Activated CD8-positive, alpha-beta T cell treated with anti-CD3 and anti-CD28 coated beads for 36 hours (primary cell): ENCODE measurements at places on chromosomes 2 and 18.
A peak's percentile ranks its signal among the peaks of the same experiment; 100 is the strongest.

DNA sequence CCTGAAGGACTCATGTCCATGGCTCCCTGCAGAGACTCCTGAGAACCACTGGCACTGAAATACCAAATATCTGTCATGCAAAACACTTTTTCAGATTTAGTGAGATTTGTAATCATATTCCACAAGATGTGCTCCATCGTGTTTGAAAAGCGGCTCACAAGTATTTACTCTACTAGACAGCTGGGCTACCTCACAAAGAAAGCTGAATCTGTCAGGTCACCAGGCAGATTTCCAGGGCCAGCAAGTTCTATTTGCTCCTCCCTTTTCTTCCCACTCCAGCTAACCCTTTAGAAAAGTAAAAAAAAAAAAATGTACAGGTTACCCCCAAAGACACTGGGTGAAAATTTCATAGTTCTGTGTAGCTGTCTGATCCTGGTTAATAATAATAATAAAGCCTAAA is 22.9 kb downstream of the WIPF1 start:
- no peak for DNase-seq

DNA sequence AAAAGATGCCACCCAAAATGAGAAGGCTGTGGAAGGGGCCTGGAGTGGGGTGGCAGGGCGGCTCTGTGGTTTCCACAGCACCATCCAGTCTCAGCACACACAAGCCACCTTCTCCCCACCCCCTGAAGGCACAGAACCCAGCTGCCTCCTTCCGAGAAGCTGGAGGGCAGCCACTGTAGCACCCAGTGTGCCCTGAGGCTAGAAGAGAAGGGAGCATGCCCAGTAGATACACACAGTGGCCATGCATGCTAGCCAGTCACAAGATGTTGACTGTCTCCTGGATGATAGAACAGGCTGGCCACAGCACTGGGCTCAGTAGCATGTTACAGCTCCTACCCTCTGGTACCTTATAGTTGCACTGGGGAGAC is 148.9 kb upstream of the EPAS1 start:
- DNase-seq: no peak

DNA sequence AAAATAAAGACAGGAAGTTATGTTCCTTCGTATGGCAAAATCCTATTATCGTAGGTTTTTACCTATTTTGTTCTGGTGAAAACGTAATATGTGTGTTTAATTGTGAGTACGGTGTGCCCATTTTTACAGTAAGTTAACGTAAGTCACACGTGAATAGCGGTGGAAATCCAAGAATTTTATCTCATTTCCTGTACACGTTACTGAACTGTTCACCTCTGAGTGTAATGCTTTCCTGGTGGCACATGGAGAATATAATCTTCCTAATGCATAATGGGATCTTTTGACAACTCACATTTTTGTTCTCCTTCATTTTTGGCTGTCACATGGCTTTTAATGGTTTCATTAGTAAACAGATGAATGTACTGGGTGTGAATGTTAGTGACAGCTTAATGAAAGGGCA is 28.2 kb downstream of the BCL2L11 start:
- DNase-seq: no peak

- no peak for DNase-seq
Measured at GRCh38 chr18:49691177-49691608, 122.1 kb downstream of the ACAA2 start.

DNA sequence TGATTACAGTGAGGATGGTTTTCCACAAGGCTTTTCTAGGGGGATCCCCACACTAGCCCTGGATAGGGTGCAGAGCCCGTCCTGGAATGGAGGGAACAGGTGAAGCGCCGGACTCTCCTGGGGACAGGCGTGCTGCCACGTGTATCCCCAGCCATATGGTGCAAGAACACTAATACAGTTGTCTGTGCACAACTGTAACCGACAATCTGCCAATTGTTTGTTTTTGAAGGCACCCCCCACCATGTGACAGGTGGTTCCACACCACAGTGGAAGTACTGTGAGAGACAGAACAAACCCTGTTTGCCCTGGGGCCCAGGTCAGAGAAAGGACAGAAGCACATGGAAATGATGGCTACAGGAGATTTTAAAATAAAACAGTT is 52.9 kb downstream of the MYCN start:
- no peak for DNase-seq

DNA sequence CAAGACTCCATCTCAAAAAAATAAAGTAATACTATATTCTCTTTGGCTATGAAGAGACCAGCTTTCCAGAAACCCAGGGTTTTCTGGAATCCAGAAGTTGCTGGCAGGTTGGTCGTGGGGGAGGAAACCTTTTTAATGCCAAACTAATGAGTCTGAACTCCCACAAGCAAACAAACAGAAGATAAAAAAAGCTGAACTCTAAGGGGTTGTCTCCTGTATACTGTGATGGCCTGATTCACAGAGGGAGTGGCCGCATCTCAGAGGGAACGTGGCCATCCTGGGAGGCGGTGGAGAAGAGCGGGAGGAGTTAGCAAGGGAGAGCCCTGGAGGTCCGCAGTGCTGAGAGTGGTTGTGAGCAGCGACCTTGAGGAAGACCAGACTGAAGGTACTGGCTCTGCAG is 36.1 kb downstream of the LIMS1 start:
- no peak for DNase-seq

- no peak for DNase-seq
Measured at GRCh38 chr18:47415881-47416280, 164.4 kb upstream of the SKOR2 start.

- no peak for DNase-seq
Measured at GRCh38 chr2:143300536-143300935, 171.3 kb downstream of the ARHGAP15 start.

- DNase-seq: peak; percentile 46
Measured at GRCh38 chr2:28004086-28004485, 113.6 kb downstream of the BABAM2 start.

DNA sequence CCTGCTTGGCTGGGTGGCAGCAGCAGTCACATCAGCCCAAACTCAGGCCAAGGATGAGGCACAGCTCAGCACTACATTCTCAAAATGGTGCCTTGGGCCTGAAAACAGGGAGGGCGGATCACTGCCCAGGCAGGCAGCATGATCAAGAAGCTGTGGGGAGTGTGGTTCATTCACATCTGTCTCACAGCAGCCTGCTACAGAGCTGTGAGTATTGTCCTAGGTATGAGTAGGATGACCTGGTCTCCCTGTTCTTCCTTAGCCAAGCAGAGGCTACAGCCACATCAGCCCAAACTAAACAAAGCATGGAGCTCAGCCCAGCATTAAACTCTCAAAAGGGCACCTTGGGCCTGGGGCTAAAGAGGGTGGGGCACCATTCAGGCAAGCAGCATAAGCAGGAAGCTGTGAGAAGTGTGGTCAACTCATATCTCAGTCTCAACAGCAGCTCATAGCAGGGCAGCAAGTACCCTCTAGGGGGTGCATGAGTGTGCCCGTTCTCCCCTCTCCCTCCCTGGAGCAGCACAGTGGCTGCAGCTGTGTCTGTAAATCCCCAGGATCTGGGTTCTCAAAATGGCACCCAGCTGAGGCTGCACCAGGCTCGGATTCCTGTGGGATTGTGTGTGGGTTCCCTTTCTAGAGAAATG is 139.6 kb downstream of the TRABD2A start:
- DNase-seq: peak; percentile 75

- DNase-seq: no peak
Measured at GRCh38 chr18:59437851-59438569, 78.9 kb upstream of the LMAN1 start.

- no peak for DNase-seq
Measured at GRCh38 chr2:50077190-50077737, 922.9 kb upstream of the FSHR start.

DNA sequence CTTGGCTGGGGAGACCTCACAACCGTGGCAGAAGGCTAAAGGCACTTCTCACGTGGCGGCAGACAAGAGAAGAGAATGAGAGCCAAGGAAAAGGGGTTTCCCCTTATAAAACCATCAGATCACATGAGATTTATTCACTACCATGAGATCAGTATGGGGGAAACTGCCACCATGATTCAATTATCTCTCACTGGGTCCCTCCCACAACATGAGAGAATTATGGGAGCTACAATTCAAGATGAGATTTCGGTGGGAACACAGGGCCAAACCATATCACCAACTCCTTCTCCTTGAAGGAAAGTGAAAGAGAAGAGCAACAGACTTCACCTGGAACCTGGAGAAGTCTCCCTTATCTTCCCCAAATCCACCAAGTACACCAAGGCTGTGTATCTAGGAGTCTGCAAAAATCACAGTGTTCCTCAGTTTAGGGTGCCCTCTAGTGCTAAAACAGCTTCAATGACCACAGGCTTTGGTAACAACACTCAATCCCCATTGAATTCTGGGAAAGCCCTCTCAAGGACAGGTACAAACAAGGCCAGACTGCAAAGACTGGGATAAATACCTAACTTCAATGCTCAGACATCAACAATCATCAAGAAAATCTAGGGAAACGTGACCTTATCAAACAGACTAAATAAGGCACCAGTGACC is 148.8 kb upstream of the SRD5A2 start:
- no peak for DNase-seq

DNA sequence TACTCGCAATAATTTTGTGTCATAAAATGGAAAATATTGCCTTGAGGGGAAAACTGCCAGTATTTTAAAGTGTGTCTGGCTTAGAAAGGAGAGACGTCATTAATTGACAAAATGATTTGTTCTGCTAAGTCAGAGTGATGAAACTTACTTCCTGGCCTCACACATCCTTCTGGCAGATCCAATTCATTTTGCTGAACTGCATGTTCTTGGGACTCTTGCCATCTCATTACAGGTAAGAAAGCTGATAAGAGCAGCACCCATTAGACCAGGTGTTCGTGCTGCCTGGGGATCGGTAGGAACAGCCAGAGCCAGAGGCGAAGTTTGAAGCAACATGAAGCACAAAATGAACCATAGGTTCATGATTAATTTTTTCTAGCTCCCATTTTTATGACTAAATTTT is 38.0 kb downstream of the KCNE4 start:
- DNase-seq: no peak

GRCh38 chr2:14750433-14750832 is 117.9 kb downstream of the LRATD1 start:
- no peak for DNase-seq

GRCh38 chr18:57907550-57907949 is 104.4 kb upstream of the ATP8B1 start:
- DNase-seq: no peak

DNA sequence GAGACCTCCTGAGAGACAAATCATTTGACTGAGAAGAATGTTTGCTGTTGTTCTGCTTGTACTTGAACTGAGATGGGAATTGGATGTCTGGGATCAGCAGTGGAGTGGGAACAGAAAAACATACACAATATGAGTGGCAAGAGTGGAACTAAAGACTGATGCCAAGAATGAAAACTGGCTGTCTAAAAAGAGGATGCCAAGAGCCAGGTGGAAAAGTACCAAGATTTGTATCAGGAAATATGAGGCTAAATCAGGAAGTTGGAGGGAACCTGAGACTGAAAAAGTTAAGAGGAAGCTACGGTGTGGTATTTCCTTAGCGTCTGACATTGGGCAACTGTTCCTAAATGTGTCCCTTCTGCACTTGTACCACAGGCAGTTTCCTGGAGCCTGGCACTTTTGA is 440.9 kb upstream of the CELF4 start:
- no peak for DNase-seq

- DNase-seq: no peak
Measured at GRCh38 chr2:107473150-107473549, 353.5 kb upstream of the RGPD4 start.

GRCh38 chr2:9373476-9373875 is 49.9 kb downstream of the ITGB1BP1 start:
- no peak for DNase-seq

GRCh38 chr18:50473881-50474280 is 86.0 kb upstream of the MAPK4 start:
- no peak for DNase-seq

GRCh38 chr2:207071820-207072219 is 93.9 kb downstream of the KLF7 start:
- DNase-seq: no peak

DNA sequence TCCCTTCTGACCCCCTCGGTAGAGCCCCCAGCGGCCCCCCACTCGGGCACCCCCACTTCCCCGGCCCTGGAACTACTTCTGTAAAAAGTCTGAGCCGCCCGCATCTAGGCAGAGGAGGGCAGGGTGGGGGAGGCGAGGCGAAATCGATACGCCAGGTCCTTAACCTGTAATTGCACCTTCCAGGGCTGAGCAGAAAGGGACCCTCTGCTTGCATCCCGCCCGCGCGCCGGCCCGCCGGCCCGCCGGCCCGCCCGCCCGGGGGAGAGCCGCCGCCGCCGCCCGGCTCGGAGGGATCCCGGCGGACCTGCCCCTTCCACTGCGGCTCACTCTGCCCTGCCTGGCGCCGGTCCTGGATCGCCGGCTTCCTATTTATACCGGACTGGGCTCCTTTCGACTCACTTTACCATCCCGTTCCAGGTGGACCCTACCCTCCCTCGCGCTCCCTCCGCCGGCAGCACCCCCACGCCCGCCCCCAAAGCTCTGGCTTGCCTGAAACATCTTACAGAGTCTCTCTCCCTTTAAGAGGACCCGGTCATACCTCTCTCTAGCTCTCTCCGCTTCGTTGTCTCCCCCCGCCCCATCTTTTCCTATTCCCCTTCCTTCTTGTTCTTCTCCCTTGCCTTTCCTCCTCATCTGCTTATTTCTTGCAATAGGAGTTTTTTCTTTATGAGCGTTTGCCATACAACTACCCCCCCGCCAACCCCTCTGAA is 797 bp downstream of the KLHL14 start:
- DNase-seq: no peak

DNA sequence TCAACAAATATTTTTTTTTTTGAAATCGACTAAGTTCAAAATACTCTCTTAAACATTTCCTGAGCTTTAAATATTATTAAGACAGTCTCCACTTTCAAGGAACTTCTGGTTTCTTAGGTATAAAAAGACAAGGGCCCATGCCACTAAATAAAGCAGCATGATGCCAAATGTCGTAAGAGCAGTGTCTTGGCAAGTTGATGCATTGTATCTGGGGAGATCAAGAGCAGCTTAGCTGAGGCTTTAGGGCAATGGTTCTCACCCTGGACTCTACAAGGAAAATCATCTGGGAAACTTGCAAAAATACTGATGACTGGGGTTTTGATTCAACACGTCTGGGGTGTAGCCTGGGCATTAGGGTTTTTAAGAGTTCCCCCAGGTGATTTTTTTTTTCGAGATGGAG is 41.3 kb downstream of the COL4A3 start:
- DNase-seq: no peak

- DNase-seq: no peak
Measured at GRCh38 chr2:112138159-112139032, at the start of gene FBLN7. TSS of gene FBLN7 (plus strand) at chr2:112138385. CDS start at chr2:112138656, 271 bp downstream.

DNA sequence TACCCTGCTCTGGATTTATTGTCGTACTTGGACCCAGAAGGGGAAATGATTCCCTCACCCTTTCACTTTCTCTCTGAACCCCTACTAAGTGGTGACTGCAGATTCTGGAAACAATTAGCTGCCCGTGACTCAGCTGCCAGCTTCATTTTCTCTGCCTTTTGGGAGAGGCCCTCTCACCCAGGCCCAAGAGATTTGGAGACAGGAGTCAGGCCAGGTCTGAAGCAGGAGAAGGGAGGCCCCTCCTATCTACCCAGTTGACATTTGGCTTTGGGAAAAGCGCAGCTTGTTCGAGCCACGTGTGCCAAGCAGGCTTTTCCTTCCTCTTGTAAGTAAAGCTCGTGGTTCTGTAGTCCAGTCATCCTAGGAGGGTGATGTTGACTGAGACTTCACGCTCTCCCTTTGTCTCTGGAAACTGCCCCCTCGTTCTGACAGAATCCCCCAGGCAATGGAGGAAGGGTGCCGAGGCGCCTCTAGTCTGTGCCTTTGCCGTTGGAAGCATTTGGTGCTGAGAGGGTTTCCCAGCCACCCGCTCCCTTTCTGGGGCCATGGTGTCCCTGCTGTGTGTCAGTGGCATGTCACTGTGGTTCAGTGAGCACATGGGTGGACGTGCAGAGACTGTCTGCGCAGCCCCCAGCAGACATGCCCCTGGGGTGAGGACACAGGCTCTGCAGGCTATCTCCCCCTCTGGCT is 8.6 kb downstream of the OXER1 start:
- no peak for DNase-seq

GRCh38 chr18:38421021-38421420 is 855.4 kb upstream of the CELF4 start:
- DNase-seq: no peak
